ENCODE measurements at places on chromosomes 2 and 18. TPM values are rescaled to one million over a fixed set of nuclear protein-coding genes. Genes with fewer than 3 reads are reported as not detected.

The DUSP19 gene
- total RNA-seq, result 2.1 TPM

The NT5DC4 gene
- not detected for total RNA-seq

The CNDP1 gene
- total RNA-seq, result 0.28 TPM

The HMSD gene
- 1.6 TPM for total RNA-seq

The ARHGEF4 gene
- total RNA-seq, result 0.30 TPM

The SP140L gene
- total RNA-seq, result 61.4 TPM

The EPB41L3 gene
- total RNA-seq, result 0.45 TPM

The CD28 gene
- 30.5 TPM for total RNA-seq

The ASXL3 gene
- not detected for total RNA-seq

The ATOH8 gene
- total RNA-seq, result 0.12 TPM

The ALKAL2 gene
- not detected for total RNA-seq

The ARHGAP15 gene
- total RNA-seq, result 101 TPM

The OTOF gene
- 115 TPM for total RNA-seq

The SERPINB13 gene
- not detected for total RNA-seq

The CAPN14 gene
- total RNA-seq, result 0.33 TPM

The CHRND gene
- not detected for total RNA-seq

The C1GALT1C1L gene
- not detected for total RNA-seq

The CRYBA2 gene
- total RNA-seq, result not detected

The EN1 gene
- not detected for total RNA-seq

The EML6 gene
- 1.5 TPM for total RNA-seq

The LCT gene
- total RNA-seq, result 0.56 TPM

The CACNB4 gene
- total RNA-seq, result 0.14 TPM

The IL37 gene
- not detected for total RNA-seq

The TUBA4A gene
- total RNA-seq, result 244 TPM

The MDH1B gene
- total RNA-seq, result 0.23 TPM

The HOXD12 gene
- not detected for total RNA-seq

The ZBTB14 gene
- total RNA-seq, result 23.6 TPM

The NTSR2 gene
- not detected for total RNA-seq

The IL36RN gene
- not detected for total RNA-seq

The CXCR1 gene
- 1.4 TPM for total RNA-seq

The STARD6 gene
- total RNA-seq, result 0.61 TPM

The LIPG gene
- not detected for total RNA-seq
